GM12878 (cell line): ENCODE measurements at places on chromosomes 2 and 18.

DNA sequence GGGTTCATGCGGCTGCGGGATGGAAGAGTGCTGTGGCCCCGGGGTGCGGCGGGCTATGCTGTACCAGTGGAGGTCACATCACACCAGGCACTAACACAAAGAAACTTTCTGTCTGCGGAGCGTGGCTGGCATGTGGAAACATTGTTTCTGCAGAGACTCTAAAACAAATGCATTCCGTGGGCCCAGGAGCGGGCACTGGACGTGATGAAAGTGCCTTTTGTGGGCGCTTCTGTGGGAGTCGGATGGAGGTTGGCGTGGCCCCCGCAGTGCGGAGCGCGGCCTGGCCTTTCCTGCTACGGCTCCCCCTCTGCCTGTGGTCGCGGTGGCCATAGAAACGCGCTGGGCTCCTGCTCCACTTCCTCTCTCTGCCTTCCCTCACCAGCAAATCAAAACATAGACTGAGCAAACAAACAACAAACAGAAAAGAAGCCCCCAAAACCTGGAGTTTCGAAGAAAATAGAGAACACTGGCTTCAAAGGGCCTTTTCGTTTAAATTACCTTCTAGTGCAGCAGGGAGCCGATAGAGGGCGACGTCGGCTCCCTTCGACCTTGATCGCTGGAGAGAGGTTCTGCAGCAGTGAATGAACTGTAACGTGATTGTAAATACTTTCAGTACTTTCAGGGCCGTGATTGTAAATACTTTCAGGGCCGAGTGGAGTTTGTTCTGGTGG lies 51.4 kb downstream of the KIF5C start:
- DNase-seq: peak; percentile 9

DNA sequence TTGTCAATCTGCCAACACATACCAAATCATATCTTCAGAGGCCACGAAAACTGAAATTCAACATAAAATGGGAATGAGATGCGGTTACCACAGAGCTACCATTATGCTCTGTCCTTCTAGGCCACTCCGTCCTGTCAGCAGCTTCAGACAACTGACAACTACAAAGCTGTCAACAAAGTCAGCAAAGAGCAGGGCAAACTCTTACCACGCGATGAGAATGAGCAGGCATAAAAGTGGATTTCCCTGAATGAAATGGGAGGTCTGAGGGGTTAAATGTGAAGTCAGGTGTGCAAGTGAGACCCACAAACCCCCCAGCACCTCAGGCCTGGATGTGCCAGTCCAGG lies 130.1 kb downstream of the LNPK start:
- no peak for DNase-seq

GRCh38 chr2:79129260-79129659 lies 9.0 kb downstream of the REG1A start:
- no peak for DNase-seq

- no peak for DNase-seq
Measured at GRCh38 chr2:45459860-45460259, 151.2 kb downstream of the SRBD1 start.

DNA sequence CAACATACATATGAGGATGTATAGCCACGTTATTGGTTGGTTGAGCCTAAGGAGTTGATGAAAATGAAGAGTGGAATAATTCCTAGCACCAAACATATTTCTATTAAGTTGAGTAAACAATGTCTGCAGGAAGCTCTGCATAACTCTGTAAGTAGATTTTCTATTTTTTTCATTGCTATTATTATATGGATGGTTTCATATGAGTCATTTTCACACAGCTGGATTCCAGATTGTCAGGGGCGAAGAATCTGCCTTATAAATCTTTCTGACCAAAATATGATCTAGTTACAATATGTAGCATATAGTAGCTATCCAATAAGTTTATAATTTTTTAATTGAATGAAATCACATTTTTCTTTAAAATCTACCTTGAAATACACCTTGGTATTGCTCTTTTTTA lies 468.0 kb upstream of the PKDCC start:
- DNase-seq: no peak

DNA sequence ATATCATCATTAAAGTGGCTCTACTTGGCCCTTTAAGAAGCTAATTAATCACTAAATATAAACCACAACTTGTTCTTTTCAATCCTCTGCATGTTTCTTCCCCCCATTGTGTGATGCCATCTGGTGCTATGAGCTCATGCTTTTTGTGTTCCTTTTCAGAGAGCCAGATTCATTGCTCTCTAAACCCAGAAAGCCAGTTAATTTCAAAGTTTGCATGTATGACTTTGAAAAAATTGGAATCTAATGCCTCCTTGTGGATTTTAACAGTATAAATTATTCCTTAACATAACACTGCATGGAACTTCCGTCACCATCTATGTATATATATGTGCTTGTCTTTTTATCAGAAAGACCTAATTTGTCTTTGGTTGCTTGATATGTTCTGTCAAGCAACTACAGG lies 31.1 kb downstream of the TMEM178A start:
- DNase-seq: no peak

- DNase-seq: peak; percentile 32
Measured at GRCh38 chr2:119407430-119408220, 24.0 kb upstream of the TMEM37 start.

GRCh38 chr2:17813010-17813741 lies 3.1 kb upstream of the MSGN1 start:
- no peak for DNase-seq

DNA sequence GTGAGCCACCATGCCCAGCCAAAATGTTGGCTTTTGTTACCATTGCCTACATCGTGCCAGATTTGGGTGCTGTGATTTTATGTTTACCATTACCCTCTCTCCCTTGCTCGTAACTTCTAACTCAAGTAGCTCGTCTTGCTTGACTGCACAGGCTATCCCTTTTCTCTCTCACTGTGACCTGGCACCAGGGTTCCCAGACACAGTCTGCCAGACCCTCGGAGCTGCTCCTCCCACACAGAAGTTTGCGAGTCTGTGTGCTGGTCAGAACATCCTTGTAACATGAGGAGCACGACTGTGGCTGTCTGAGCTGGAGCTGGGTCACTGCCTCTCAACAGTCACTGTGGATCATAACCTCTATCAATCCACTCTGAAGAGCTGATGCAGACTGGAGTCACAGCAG lies 152.5 kb upstream of the ACKR3 start:
- DNase-seq: no peak
